ENCODE measurements at places on chromosomes 13 and 19. TPM values are rescaled to one million over a fixed set of nuclear protein-coding genes. Genes with fewer than 3 reads are reported as not detected.

Gene CDK8
- total RNA-seq: 16.9 TPM

- no peak for DNase-seq
These were observed 108.1 kb downstream of the PCDH17 start for GRCh38 chr13:57739543-57740190.

Gene LGI4
- total RNA-seq: not detected

GRCh38 chr13:85993567-85993966 lies 194.3 kb upstream of the SLITRK6 start:
- DNase-seq: no peak

DNA sequence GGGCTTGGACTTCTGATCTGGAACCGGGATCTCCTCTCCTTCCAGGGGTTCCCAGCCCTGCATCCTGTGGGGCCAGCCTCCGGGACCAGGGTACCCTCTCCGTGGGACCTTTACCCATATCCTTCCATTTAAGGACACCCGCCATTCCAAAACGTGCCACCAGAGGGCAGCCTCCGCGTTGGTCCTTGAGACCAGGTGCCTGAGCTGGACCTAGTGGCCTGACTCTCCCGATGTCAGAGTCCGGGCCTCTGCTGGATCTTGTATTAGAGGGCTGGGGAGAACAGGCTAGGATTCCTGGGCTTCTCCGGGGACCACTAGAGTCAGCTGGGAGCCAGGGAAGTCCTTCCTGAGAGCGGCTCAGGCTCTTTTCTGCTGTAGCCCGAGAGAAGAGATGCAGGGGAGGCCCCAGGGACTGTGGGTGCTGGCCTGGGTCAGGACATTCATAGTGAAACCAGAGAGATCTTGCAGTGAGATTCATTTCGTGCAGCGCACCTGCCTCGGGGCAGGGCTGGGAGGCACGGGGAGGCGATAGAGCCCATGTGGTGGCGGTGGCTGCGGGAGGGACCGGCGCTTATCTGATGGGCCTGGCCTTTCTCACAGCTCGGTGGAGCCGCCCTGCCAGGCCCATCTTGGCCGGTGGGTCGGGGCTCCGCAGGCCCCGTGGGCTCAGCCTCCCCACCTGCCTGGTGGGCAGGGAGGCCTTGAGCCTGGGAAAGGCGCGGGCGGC lies 9.8 kb upstream of the SLC7A10 start:
- no peak for DNase-seq

Gene PCP2
- total RNA-seq: not detected

Gene ERICH6B
- not detected for total RNA-seq

- DNase-seq: no peak
These were observed 20.7 kb upstream of the CCNP start for GRCh38 chr19:40247178-40247577.

DNA sequence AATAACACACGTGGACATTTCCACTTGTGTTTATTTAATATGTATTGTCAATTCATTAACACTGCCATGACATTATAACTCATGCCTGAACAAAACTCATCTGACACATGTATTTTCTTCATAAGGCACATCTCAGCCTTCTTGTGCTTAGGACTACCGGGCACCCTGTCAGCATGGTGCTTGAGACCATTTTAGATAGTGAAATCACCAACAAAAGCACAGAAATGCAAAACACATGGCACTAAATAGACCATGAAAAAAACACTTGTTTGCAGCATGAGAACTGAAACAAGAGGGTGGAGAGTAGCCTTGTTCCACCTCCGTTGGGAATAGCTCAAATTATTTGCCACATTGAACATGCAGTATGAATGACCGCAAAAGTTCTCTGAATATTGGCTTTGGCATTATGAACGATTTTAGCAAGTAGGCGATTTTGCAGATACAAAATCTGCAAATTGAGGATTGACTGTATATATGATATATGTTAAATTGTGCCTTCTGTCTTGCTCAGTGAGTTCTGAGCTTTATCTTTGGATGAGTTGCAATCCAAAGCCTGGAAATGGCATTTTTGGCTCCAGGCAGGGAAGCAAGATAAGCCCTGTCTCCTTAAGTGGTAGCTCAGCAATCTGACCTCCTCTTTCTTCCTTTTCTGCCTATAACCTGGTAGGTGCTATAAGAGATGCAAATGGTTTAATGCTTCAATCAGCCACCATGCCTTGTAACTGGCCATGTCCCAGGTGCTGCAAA lies 328.2 kb downstream of the HS6ST3 start:
- no peak for DNase-seq

GRCh38 chr19:2291185-2291751 lies 9.3 kb upstream of the PEAK3 start:
- DNase-seq: no peak

DNA sequence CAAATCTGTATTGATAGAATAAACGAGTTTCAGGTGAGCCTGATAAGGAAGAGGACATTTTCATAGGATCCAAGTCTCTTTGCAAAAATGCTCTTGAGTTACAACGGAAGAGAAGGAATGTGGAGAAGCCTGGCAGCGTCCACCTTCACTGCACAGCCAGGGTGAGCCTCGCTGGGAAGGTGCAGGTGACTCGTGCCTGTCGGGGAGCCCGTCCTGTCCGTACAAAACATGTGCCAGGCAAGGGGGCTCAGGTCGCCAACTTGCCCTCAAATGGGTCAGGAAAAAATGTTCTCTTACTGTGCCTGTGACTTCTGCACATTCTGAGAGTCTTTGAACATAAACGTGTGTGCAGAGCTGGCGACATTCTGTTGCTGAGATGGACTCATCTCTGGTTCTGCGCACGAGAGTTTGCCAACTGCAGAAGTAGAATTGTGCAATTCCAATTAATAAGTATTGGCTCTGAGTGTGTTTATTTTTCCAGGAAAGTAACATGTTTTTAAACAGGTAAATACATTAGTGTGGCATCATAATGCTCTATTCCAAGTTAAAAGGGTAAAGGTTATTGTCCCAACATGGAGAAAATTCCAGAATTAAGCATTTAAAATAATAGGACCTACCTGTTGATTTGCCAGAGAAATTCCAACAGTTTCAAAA lies 28.6 kb downstream of the NAXD start:
- DNase-seq: no peak

Gene PRR20A
- total RNA-seq: not detected

DNA sequence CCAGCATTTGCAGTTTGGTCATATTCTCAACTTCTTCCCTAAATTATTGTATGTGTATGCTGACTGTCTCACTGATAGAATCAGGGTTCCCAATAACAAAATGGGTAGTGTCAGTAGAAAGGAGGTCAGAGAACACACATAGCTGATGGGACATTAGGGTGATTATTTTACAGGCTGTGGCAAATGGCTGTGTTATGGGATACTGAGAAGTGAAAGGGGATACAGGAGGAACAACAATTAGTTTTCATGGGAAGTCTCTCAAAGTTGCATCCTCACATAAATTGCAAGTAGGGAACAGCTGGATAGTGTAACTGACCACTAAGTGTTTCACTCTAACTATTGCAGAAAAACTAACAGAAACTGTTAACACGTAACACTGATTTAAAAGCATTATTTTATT lies 1199.3 kb downstream of the PCDH17 start:
- no peak for DNase-seq

Gene ARHGEF1
- total RNA-seq: 65.9 TPM

DNA sequence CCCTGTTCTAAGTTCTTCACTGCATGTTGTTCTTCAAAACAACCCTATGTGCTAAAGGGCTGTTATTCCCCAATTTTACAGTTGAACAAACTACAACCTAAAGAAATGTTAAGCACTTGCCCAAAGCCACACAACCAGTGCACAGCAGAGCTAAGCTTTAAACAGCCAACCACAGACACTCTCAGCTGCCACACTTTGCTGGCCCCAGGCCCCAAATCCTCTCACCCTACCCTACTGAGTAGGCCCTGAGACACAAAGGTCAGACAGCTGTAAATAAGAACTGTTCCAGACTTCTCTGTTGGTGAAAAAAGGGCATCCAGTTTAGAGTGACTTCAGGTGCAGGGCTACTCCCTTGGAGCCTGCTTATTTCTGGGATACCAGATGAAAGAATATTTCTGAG lies 30.0 kb downstream of the GRIK5 start:
- no peak for DNase-seq

Gene OR7A5
- not detected for total RNA-seq

- no peak for DNase-seq
These were observed 539.9 kb downstream of the OLFM4 start for GRCh38 chr13:53568491-53568890.

GRCh38 chr13:91368676-91369440 lies 21.4 kb downstream of the MIR17HG start:
- DNase-seq: no peak

- DNase-seq: no peak
These were observed 2.3 kb downstream of the ATP13A1 start for GRCh38 chr19:19661141-19661674.

GRCh38 chr13:40968416-40969000 lies 50.6 kb downstream of the ELF1 start:
- DNase-seq: no peak

Gene RFPL4AL1
- total RNA-seq: not detected

GRCh38 chr19:6471076-6471475 lies 7.0 kb downstream of the CRB3 start:
- DNase-seq: no peak

- no peak for DNase-seq
These were observed 88.9 kb downstream of the WDFY2 start for GRCh38 chr13:51673165-51673564.

All from epithelial cell of proximal tubule (primary cell).